LNCaP clone FGC (cell line): ENCODE measurements at places on chromosomes 16 and 17.

- no peak for DNase-seq
These were observed 42.3 kb downstream of the BEAN1 start for GRCh38 chr16:66469291-66469946.

DNA sequence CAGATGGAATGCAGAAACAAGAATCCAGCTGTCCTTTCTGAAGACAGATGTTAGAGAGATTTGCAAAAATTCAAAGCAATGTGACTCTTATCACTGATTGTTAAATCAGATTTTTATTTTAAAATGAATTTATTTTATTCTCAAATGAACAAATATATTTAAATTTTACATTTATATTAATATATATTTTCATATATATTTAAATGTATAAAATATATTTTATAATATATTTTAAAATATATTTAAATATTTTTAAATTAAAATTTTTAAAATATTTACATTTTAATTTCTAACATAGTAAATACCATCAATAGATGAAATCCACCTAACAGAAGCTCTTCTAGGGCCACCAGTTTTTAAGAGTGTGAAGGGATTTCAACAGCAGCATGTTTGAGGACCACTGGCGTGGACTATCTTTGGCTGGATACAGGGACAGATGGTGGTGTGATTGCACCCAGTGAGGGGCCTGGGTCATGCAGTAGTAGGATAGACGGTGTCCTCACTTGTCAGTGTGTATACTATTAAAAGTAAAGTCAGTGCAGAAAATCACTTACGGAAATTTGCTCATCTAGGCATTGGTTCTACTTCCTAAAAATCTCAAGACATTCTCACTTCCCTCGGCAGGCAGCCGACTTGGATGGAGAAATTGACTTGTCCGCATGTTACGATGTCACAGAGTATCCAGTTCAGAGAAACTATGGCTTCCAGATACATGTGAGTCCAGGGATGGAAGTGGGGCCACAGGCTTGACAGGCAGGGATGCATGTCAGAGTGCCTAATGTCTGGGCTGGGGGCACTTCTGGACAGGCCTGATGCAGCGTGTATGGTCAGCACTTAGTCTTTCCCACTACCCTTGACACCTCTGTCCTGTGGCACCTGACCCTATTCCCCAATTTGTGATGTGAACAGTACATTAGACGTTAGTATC is 56.3 kb downstream of the PLD6 start:
- no peak for DNase-seq

DNA sequence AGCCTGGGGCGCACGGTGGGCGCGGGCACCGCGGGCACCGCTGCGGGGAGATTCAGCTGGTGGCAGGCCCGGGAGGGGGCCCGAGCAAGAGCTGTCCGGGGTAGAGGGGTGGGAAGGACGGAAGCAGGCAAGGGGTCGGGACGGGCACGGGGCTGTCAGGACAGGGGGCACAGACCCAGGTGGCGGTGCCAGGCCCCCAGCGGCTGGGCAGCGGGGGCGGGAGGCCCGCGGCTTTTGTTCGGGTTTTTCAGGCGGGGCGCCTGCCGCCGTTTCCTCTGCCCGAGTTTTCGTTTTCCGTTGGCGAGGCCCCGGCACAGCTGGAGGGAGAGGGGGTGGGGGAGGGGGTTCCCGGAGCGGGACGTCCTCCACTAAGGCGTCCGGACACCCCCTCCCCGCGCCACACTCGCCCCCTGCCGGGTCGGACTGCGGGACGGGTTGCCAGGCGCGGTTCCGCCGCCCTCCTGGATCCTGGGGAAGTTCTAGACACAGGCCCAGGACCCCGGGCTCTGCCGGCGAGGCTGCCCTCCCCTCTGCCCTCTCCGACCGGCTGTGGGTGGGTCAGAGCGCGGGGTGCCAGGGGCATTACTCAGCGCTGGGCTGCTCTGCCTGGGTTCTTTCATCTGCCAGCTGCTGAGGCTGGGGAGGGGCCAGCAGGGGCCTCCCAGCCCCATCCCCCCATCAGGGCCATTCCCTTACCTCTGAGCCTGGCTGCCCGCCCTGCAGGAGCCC is 543 bp downstream of the ARHGAP23 start:
- DNase-seq, result no peak

DNA sequence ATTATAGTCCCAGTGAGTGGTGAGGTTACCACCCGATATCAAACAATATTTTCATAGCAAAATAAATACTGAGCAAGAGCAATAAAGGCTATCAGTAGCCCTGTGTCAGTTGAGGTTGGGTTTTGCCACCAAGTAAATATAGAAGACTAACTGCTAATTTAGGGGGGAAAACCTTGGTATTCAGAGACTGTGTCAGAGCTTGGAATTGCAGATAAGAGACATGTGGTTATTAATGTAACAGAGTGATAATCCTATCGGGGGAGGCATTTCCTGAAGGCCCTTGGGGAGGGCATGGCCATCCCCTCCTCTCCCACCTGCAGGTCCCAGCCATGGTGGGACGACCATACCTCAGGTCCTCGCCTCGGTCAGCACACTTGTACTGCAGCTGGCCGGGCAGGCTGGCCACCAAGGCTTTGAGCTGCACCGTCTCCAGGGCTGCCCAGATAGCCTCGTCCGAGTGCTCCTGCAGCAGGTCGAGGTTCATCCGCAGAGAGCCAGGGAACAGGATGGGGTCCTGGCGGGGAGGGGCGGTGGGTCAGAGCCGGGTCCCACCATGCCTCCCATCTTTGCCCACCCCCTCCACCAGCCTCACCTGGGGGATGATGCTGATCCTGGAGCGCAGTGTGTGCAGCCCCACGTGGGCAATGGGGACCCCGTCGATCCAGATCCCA is 68.9 kb downstream of the ABCC6 start:
- no peak for DNase-seq

DNA sequence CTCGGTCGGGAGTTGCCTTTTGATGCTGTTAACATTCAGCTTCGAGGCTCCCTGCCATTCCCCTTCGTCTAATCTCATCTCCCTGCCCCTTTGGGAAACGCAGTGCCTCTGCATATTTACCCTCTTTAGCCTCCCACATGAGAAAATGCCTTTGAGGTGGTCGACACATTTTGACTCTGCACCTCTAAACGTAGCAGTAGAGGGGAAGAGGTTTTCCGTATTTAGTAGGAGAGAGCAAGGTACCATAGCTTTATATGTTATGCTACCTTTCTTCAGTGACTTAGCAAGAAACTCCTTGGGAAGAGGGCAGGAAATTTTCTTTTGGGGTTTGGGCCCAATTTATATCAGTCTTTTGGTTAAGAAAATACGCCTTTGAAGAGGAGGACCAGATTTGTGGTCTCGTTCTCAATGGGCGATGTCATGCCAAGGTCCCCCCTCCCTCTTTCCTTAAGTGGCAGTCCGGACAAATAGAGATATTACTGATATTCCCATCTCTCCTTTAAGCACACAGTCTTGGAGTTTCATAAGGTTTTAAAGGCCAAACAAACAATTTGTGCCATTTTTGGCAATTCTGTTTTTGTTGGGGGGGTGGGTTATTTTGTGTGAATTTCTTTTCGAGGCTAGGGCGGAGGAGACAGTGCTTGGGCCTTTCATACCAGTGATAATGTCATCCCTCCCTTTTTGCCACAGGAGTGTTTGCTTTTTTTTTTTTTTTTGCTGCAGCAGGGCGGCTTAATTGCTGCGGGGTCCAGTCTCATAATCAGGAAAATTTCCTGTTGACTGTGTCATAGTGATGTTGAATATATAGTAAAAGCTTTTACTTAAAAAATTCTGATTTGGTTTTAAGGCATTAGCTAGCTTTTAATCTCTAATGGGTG is 1.5 kb downstream of the PAFAH1B1 start:
- no peak for DNase-seq

DNA sequence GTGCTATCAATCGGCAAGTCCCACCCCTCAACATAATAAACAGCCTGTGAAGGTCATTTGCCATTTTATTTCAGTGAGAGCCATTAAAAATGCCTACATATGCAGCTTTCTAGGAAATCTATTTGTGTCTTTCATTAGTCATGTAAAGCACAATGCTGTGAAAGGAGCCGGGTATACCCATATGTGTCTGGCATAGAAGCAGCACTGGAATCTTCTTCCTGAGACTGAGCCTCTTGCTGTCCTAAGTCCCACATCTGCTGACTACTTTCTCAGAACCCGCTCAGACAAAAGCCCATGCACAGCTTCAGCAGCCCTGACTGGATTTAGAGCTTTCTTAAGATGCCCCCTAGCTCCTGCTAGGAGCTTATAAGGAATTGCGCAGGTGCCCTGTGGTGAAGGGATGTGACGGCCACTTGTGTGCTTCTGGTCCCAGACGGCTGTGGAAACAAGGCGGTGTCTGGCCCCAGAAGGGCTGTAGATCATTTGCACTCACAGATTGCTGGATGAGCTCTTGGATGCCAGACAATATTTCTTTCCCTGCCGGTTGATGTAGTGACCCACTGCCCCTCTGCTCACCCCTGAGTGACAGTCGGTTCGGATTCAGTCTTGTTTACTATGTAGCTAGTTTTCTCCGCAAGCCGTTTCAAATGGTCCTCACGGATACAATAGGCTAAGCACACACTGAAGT is 172.2 kb downstream of the ANKFN1 start:
- no peak for DNase-seq

DNA sequence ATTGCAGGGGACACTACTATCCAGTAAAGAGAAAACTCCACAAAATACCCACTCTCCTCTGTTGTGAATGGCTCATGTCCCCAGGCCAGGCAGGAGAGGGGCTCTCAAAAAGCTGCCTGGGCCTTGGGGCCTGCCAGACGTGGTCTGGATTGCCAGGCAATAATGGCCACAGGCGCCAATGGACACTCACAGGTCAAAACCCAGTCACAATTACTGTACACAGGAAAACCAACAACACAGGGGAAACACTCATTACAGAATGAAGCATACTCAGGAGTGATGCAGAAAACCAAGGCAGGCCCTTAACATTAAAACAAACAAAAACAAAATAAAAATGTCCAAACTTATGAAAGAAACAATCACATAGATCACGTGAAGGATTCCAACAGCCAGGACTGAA is 35.1 kb upstream of the SREBF1 start:
- no peak for DNase-seq

- DNase-seq, result no peak
These were observed 111.4 kb downstream of the METRNL start for GRCh38 chr17:83190601-83191387.

GRCh38 chr17:50022463-50023130 is 27.6 kb upstream of the DLX3 start:
- no peak for DNase-seq

- DNase-seq, result no peak
These were observed 258.0 kb upstream of the ASIC2 start for GRCh38 chr17:33551075-33551474.

GRCh38 chr17:76922084-76922483 is 53.9 kb downstream of the MGAT5B start:
- DNase-seq, result no peak

DNA sequence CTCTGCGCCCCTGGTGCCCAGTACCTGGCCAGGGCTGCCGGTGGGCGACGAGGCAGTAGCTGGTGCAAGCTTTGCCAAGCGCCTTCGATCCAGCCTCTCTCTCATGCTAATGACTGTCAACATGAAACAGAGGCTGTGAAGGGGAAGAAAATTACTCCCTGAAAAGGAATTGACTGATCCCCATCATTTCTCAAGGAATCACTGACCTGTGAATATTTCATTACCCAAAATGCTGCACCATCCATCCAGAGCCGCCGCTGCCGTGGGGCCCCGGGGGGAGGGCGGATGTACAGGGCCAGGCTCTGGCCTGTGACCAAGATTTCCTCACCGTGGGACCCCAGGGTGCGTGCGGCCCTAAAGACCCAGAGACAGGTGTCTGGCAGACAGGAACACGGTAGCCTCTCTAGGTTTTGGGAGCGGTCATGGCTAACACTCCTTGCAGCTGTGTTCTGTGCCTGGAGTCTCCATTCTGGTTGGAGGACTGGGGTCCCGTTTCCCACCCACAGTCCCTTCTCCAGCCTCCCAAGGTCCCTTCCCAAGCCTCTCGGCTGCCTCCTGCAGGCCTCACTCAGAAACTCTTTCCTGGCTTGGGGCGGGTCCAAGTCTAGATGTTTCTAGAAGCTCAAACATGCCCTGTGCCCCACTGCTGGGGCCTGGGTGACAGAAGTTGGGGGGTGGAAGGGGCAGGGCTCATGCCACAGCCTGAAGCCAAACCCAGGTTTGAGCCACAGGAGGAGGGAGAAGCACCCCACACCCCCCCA is 73.3 kb downstream of the ENGASE start:
- DNase-seq, result no peak

DNA sequence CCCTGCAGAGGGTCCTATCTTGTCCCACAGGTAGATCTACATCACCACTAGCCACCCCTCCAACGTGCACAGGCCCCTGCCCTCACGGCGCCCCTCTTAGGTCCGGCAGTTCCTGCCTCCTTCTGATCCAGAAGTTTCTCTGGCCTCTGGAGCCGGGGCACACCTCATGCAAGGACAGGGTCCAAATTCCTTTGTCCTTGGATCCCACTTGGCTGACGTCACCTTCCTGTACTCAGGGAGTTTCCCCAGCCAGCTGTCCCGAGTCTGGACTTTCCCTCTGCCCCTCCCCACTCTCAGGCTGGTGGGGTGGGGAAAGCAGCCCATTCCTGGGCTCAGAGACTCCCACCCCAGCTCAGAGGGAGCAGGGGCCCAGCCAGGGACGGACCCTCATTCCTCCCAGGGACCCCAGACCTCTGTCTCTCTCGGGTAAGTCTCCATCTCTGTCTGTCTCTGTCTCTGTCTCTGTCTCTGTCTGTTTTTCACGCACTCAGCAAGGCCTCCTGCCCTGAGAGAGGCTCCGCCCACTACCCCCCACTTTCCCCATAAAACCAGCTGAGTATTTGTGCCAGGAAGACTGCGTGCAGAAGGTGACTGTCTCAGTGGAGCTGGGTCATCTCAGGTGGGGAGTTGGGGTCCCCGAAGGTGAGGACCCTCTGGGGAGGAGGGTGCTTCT is at the start of gene IL32:
Gene IL32, plus strand, starts transcription at position 572 of the 673 bp plus-strand sequence. CDS start 172 bp downstream, outside the sequence.
- no peak for DNase-seq

GRCh38 chr17:77105706-77106105 is 35.1 kb upstream of the SEC14L1 start:
- no peak for DNase-seq

GRCh38 chr16:78816499-78817195 is 717.2 kb downstream of the WWOX start:
- no peak for DNase-seq

DNA sequence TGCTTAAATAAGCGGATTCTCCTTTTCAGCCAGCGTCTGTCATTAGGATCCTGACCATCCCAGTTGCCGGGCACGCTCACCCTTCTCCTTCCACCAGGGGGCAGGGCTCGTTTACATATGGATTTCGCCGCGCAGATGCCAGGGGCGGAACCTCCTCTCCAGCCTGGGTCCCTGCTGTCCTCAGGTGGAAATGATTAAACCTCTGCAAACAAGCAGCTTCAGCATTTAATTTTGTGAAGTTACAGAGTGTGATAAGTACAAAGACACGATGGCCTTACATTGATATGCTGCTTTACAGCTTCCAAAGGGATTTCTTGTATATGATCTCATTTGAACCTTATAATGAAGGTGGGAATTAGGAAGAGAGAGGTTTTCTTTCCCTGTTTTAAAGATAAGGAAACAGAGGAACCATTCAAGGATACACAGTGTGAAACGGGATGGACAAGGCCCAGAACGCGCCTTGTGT is 3.9 kb upstream of the KRT28 start:
- peak; percentile 38 for DNase-seq

GRCh38 chr17:1764284-1764683 is 2.4 kb downstream of the SERPINF1 start:
- no peak for DNase-seq

GRCh38 chr16:56771558-56772279 is 41.8 kb downstream of the NUP93 start:
- peak; percentile 66 for DNase-seq
